Vagina (tissue), 2 donors: ENCODE measurements at places on chromosomes 13 and 19. TPM values are rescaled to one million over a fixed set of nuclear protein-coding genes. Genes with fewer than 3 reads are reported as not detected.

- DNase-seq = no peak
- no peaks in the 10 kb centered on the region for H3K27me3 ChIP-seq
- no peaks in the 10 kb centered on the region for H3K36me3 ChIP-seq
- no peak overlapping the region for H3K4me3 ChIP-seq
- peaks cover 9% of the 10 kb centered on the region for H3K4me1 ChIP-seq
- no peak overlapping the region for H3K27ac ChIP-seq
These were observed 10.5 kb downstream of the GNG7 start for GRCh38 chr19:2691951-2692350.

DNA sequence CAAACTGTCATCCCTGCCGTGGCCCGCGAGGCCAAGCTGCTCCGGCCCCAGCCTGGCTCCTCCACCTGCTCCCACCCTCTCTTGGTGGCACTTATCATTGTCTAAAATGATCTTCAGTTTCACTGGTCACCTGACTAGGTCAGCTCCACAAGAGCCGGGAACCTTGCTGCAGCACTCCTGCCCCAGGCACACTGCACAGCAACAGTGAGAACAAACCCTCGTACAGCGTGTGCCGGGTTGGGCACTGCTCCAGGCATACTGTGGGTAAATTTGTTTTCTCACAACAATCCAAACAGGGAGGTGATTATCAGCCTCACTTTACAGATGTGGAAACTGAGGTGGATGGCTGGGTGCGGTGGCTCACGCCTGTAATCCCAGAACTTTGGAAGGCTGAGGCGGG lies 8.9 kb downstream of the DEDD2 start:
- peaks cover 76% of the 10 kb centered on the region for H3K36me3 ChIP-seq
- peaks cover 36% of the 10 kb centered on the region for H3K4me1 ChIP-seq
- H3K27ac ChIP-seq = no peak overlapping the region
- H3K4me3 ChIP-seq = no peak overlapping the region
- no peak for DNase-seq

- peak overlapping the region; percentile 3 for H3K4me3 ChIP-seq
- no peak for DNase-seq
- peak overlapping the region; percentile 18 for H3K27ac ChIP-seq
- H3K36me3 ChIP-seq = no peaks in the 10 kb centered on the region
These were observed 6.9 kb downstream of the REXO1 start for GRCh38 chr19:1841209-1841924.

GRCh38 chr19:44643605-44644401 lies at the start of gene PVR:
PVR (plus strand) TSS chr19:44643910; CDS start chr19:44644097, 187 bp downstream.
- H3K36me3 ChIP-seq = no peaks in the 10 kb centered on the region
- peak within 1 kb of the TSS; percentile 79 for H3K27ac ChIP-seq
- peak within 1 kb of the TSS; percentile 76 for H3K4me3 ChIP-seq
- no peaks in the 10 kb centered on the region for H3K27me3 ChIP-seq
- no peak for DNase-seq

DNA sequence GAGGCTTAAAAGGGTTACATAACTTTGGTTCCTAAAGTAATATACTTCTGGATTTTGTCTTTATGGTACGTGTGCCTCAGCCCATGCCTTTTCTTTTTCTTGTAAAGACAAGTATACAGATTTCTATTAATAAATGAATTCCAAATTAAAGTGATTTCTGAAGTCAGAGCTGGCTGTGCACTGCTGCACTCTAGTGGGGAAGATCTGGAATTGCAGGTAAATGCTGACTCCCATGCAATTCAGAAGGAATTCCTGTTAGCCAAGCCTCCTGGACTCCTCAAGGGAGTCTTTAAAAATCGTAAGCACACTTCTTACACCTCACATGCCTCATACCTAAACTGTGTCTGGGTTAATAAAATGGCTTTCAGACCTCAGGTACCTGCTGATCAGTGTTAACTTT lies 118.4 kb upstream of the SLC7A1 start:
- DNase-seq = peak; percentile 16
- H3K36me3 ChIP-seq = no peaks in the 10 kb centered on the region
- no peaks in the 10 kb centered on the region for H3K4me1 ChIP-seq
- H3K4me3 ChIP-seq = no peak overlapping the region
- H3K27ac ChIP-seq = no peak overlapping the region
- H3K27me3 ChIP-seq = no peaks in the 10 kb centered on the region

- DNase-seq = no peak
- peaks cover 5% of the 10 kb centered on the region for H3K4me1 ChIP-seq
- no peaks in the 10 kb centered on the region for H3K36me3 ChIP-seq
These were observed 12.6 kb upstream of the MAB21L1 start for GRCh38 chr13:35489050-35489449.

DNA sequence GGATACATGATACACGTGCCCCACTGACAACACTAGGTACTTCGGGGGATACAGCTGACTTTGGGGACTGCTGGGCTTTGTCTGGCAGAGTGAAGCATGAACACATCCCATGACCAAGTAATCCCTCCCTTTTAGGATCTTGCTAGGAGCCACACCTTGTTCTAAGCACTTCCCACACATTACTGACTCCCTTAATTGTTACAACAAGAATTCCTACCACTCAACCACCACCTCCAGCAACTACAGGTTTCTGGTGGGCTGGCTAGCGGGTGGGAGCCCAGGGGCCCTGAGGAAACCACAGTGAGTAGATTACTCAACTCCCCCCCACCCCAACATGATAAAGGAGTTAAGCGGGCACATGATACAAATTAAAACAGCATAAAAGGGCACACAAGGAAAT lies 7.2 kb upstream of the SLC35E1 start:
- H3K4me1 ChIP-seq = peaks cover 46% of the 10 kb centered on the region
- no peaks in the 10 kb centered on the region for H3K27me3 ChIP-seq
- no peak overlapping the region for H3K27ac ChIP-seq
- peaks cover 34% of the 10 kb centered on the region for H3K36me3 ChIP-seq
- H3K4me3 ChIP-seq = no peak overlapping the region
- DNase-seq = no peak

DNA sequence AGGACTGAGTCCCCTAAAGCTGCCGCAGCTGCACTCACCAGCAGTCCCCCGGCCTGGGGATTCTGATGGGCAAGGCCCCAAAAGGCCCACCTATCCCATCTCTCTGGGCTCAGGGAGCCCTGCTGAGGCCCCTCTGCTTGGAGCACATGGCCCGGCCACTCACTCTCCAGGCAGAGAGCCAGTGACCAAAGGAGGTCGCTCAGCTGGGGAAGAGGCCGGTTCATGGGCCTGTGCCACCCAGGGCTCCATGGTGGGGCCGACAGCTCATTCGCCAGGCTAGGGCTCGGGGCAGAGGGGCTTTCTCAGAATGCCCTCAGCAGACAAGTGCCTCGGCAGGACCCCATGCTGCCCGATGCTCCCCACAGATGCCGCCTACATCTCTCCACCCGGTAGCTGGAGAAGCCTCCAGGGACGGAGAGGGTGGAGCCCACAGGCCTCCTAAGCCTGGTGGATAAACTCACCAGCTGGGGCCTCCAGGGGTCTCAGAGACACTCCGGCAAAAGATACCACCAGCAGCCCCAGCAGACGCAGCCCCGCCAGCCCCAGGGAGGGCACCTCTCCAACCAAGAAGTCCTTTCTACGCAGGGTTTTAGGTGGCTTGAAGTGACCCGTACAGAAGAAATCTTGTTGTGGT lies 54.4 kb downstream of the MLLT1 start:
- H3K36me3 ChIP-seq = peaks cover 29% of the 10 kb centered on the region
- H3K27me3 ChIP-seq = no peaks in the 10 kb centered on the region
- no peak for DNase-seq
- H3K4me3 ChIP-seq = no peak overlapping the region

GRCh38 chr19:14661372-14661924 lies 13.2 kb downstream of the ADGRE3 start:
- no peaks in the 10 kb centered on the region for H3K36me3 ChIP-seq
- H3K4me3 ChIP-seq = no peak overlapping the region
- no peak overlapping the region for H3K27ac ChIP-seq
- H3K27me3 ChIP-seq = no peaks in the 10 kb centered on the region
- H3K4me1 ChIP-seq = no peaks in the 10 kb centered on the region

GRCh38 chr19:4365341-4365740 lies 22.0 kb downstream of the MPND start:
- no peak overlapping the region for H3K4me3 ChIP-seq
- DNase-seq = no peak
- H3K27ac ChIP-seq = no peak overlapping the region
- peaks cover 35% of the 10 kb centered on the region for H3K4me1 ChIP-seq
- H3K36me3 ChIP-seq = peaks cover 54% of the 10 kb centered on the region

DNA sequence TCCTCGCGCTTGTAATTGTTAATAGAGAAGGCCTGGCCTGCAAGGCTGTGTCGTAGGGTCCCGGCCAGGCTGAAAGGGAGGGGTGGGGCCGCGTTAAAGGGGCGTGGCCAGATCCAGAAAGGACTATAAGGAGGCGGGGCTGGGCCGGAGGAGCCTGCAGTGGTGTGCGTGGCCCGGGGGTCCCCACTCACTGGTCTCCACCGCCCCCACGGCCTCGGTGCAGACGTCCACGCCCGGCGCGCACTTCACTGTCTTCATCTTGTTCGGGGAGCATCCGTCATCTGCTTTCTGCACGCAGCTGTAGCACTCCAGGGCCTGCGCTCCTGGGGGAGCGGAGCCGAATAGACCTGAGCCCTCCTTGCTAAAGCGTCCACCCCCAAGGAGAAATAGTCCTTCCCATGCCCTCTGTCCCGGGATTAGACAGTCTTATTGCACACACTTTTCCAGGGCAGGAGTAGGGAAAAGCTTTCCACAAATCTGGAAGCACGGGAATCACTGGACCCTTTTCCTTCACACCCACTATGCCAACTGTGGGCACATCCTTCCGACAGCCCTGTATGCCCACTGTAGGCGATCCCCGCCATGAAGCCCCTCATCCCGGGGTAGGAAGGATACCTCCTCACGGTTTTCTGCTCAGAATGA lies 1.2 kb downstream of the LYPD3 start:
- peak overlapping the region; percentile 70 for H3K4me3 ChIP-seq
- H3K27me3 ChIP-seq = no peaks in the 10 kb centered on the region
- DNase-seq = no peak
- H3K36me3 ChIP-seq = peaks cover 5% of the 10 kb centered on the region

GRCh38 chr19:48867746-48868113 lies 687 bp downstream of the PLEKHA4 start:
- H3K36me3 ChIP-seq = no peaks in the 10 kb centered on the region
- H3K4me3 ChIP-seq = peak overlapping the region; percentile 32
- peak overlapping the region; percentile 94 for H3K27ac ChIP-seq
- peaks cover 21% of the 10 kb centered on the region for H3K4me1 ChIP-seq
- no peaks in the 10 kb centered on the region for H3K27me3 ChIP-seq

CGB7 gene
- total RNA-seq = 0.98 TPM

ZNF543 gene
- 6.9 TPM for total RNA-seq

KLK12 gene
- 4.2 TPM for total RNA-seq

SMIM44 gene
- not detected for total RNA-seq

CEACAM4 gene
- total RNA-seq = not detected

MCOLN1 gene
- 20.4 TPM for total RNA-seq
